ENCODE measurements at places on chromosomes 2 and 18. TPM values are rescaled to one million over a fixed set of nuclear protein-coding genes. Genes with fewer than 3 reads are reported as not detected.

HOXD12 gene
- total RNA-seq: not detected

MC2R gene
- total RNA-seq: not detected

GPR155 gene
- total RNA-seq: 3.6 TPM

EPB41L3 gene
- 0.57 TPM for total RNA-seq

ITGA4 gene
- total RNA-seq: 52.1 TPM

GRCh38 chr2:196479350-196479749 is 160.2 kb upstream of the CCDC150 start:
- no peak for DNase-seq

- no peak for DNase-seq
These were observed 218.1 kb downstream of the WDR7 start for GRCh38 chr18:56869189-56869777.

DNA sequence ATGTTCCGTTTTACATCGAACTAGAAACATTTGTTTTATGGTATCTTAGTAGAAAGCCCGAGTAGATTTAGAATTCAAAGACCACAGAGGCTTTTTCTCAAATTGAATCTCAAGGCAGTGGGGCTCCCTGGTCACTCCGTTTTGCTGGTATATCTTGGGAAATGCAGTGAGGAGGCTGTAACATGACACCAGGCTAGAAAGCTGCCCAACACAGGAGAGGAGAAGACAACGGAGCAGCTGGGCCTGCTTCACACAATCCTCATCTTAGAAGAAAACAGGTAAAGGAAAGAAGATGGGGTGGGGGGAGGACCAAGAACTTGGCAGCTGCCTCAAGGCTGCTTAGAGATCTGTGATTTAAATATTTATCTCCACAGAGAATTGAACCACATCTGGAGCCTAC is 38.3 kb upstream of the EPB41L3 start:
- no peak for DNase-seq

- no peak for DNase-seq
These were observed 56.3 kb downstream of the DIPK1C start for GRCh38 chr18:74400813-74401212.

DNA sequence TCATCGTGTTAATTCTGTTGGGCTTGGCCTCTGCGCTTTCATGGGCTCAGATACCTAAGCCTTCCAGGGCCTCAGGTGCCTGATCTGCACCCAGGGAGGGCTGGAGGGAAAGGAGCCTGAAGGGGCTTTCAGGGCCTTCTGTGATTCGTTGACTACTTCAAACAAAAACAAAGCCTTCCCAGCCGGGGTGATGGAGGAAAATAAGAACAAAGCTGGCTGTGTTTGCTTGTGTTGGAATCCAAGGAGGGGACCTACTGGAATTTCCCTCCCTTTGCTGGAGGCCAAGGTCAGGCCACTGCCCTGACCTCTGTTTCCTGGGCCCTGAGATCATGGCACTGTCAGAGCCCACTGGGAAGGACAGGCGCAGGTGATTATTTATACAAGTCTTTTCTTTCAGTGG is 135.3 kb downstream of the KLHL29 start:
- no peak for DNase-seq

- no peak for DNase-seq
These were observed 83.8 kb upstream of the KLHL29 start for GRCh38 chr2:23301136-23301535.

- no peak for DNase-seq
These were observed 5.9 kb downstream of the RAB10 start for GRCh38 chr2:26039603-26040323.

GRCh38 chr18:70169747-70170146 is 35.7 kb downstream of the RTTN start:
- no peak for DNase-seq

Data from natural killer cell treated with Interleukin-12 subunit alpha and Interleukin-12 subunit beta and Interleukin-15 and Interleukin-18, amount 100 ng/mL, for 72 hours (primary cell).